Activated T-helper 17 cell treated with anti-CD3 and anti-CD28 coated beads, Interleukin-2, amount 50 U/mL, for 72 hours (primary cell): ENCODE measurements at places on chromosomes 3 and 15. TPM values are rescaled to one million over a fixed set of nuclear protein-coding genes. Genes with fewer than 3 reads are reported as not detected.

GRCh38 chr3:81744366-81744765 is 17.1 kb downstream of the GBE1 start:
- ATAC-seq: no peak

DNA sequence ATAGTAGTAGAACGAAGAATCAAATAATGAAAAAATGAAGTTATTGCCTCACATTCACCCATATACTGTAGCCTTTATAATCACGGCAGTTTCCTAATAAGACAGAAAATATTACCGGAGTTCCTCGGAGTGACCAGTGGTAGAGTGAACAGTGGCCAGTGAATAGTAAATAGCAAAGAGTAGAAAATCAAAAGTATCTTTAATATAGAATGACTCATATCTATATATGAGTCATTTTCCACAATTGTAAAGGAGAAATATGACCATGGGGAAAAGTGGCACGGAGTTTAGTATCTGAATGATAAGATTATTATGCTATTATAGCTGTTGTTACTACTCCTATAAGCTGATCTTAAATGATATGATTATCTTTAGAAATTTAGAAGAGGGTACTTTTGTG is 38.5 kb downstream of the ZBTB20 start:
- no peak for ATAC-seq

Gene ZNF620
- total RNA-seq: 2.3 TPM

- ATAC-seq: no peak
Observed at GRCh38 chr3:102827386-102827785, 392.6 kb downstream of the ZPLD1 start.

Gene GOLGA6L7
- total RNA-seq: not detected
